ENCODE measurements at places on chromosomes 7 and 10. TPM values are rescaled to one million over a fixed set of nuclear protein-coding genes. Genes with fewer than 3 reads are reported as not detected.

The CTAGE15 gene
- total RNA-seq = 0.55 TPM

The SLC26A3 gene
- 12.0 TPM for total RNA-seq

The CYP3A7 gene
- total RNA-seq = 0.33 TPM

The TWIST1 gene
- 1.8 TPM for total RNA-seq

DNA sequence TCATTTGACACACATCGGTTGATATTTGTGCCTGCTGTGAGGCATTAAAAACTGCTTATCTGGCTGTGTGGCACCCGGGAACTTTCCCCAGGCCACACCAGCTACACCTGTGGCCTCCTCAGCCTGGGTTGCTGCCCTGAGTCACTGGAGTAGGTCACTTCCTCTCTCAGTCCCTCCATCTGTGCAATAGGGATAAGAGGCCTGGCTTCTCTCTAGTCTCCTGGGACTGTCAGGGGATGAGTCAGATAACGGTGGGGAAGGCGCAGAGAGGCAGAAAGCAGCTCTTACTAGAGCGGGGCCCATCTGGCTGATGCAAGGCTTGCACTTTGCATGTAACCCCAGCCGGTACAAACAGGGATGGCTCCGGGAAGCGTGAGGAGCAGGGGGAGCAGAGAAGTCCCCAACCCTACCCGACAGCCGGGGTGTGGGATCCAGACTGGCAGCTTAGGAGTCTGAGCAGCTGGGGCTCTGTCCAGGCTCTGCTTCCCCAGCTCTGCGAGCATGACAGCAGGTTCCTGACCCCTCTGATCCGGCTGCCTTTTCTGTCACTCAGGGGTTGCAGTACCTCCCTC lies 34.0 kb downstream of the DNAJB12 start:
- DNase-seq = peak; percentile 96

DNA sequence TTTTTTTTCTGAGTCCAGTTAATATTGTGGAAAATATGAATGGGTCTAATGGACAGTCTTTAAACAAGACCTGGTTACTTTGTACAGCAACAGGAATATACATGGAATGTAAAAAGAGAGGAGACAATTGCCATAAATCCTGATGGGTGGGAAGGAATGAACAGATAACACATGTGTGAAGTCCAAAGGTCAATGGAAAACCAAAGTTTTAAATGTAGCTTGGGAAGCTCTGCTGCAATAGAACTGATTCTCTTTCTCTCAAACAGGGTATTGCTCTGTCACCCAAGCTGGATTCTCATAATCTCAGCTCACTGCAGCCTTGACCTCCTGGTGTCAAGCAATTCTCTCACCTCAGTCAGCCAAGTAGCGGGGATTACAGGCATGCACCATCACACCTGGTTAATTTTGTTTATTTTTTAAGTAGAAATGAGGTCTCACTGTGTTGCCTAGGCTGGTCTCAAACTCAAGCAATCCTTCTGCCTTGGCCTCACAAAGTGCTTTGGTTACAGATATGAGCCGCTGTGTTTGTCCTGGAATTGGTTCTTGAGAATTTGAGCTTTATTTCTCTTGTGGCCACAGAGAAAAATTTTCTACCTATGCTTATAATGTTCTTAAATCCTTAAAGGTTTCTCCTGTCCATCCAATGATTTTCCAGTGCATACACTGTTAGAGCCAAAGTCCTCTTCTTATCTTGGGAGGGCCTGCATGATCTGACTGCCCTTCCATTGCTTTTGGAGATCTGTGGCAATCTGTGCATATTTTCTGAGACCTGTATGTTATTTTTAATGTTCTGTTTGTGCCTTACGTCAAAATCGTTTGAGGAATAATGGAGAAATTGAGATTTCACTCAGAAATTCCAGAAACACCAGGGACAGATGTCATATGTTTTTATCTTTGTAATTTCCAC lies 30.7 kb upstream of the ZNF92 start:
- DNase-seq = no peak

DNA sequence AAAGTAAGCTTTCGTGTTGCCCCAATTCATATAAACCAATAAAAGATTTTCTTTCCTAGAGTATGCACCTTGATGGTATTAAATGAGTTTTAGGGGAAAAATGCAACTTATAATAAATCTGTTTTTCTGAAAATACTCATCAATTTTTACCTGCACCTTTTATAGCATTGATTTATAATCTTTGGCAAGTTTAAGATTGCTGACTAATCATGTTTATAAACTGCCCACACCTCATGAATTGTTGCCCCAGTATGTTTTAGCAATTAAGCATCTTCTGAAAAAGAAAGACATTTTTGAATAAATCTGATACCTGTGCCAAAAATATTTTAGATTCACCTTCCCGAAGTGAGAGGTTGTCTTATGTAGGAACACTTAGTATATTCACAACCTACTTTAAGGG lies 420.0 kb downstream of the THSD7A start:
- no peak for DNase-seq

GRCh38 chr7:6332386-6332785 lies 60.0 kb upstream of the CYTH3 start:
- DNase-seq = no peak

GRCh38 chr7:65475734-65476319 lies 102.2 kb downstream of the ZNF92 start:
- DNase-seq = no peak

- no peak for DNase-seq
These were observed 55.3 kb downstream of the NCAPG2 start for GRCh38 chr7:158649279-158649678.

GRCh38 chr7:106954840-106955239 lies 89.7 kb upstream of the PRKAR2B start:
- DNase-seq = no peak
